ENCODE measurements at places on chromosomes 5 and 9.

GRCh38 chr5:52043543-52043942 is 660.3 kb downstream of the ISL1 start:
- DNase-seq = peak; percentile 98

- DNase-seq = peak; percentile 12
Observed at GRCh38 chr9:14846871-14847311, 63.3 kb downstream of the FREM1 start.

GRCh38 chr9:84668196-84669012 is 1.1 kb upstream of the NTRK2 start:
- DNase-seq = peak; percentile 80

DNA sequence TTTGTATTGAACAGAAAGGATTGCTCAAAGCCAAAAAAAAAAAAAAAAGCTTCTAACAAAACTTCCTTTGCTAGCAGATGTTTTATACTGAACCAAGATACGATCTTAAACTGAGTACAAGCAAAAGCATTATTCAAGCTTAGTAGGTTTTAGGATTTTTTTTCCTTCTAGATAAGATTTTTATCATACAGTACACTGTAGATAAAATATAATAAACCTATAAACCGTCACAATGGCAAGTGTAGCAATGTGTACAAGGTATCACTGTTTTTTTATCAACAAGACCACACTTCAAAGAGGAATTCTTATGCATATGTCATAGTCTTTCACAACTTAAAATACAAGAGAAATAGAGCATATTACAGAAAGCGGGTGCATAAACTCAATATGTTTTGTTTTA is 56.5 kb upstream of the TRPM3 start:
- no peak for DNase-seq

- no peak for DNase-seq
Observed at GRCh38 chr9:113998114-113998513, 80.0 kb downstream of the AMBP start.

DNA sequence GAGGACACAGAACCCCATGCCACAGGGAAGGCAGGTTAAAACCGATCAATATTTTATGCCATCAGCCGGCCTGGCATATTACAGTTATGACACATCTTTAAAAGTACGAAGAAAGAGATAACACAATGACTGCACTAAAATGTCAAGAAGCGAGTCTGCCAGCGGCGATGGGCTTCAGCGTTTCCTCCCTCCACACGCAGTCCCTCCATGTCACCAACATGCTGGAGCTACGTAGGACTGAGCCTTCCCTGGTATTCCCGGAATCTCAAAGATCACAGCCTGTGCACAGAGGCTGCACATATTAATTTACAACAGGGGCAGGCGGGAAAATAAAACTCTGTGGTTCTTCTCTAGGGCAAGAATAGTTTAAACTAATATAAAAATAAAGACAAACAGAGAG is 257.7 kb downstream of the IRX1 start:
- no peak for DNase-seq

- DNase-seq = peak; percentile 9
Observed at GRCh38 chr9:83198371-83198770, 135.4 kb upstream of the RASEF start.

- no peak for DNase-seq
Observed at GRCh38 chr5:125037530-125037929, 291.1 kb upstream of the ZNF608 start.

- DNase-seq = no peak
Observed at GRCh38 chr5:92863666-92864065, 717.4 kb downstream of the NR2F1-AS1 start.

GRCh38 chr5:151128817-151129216 is 28.8 kb downstream of the ANXA6 start:
- no peak for DNase-seq

- DNase-seq = no peak
Observed at GRCh38 chr5:511476-511875, 12.8 kb downstream of the SLC9A3 start.

- no peak for DNase-seq
Observed at GRCh38 chr9:27933210-27934025, 360.1 kb upstream of the C9orf72 start.

- DNase-seq = no peak
Observed at GRCh38 chr5:98807806-98808205, 34.3 kb downstream of the RGMB start.

DNA sequence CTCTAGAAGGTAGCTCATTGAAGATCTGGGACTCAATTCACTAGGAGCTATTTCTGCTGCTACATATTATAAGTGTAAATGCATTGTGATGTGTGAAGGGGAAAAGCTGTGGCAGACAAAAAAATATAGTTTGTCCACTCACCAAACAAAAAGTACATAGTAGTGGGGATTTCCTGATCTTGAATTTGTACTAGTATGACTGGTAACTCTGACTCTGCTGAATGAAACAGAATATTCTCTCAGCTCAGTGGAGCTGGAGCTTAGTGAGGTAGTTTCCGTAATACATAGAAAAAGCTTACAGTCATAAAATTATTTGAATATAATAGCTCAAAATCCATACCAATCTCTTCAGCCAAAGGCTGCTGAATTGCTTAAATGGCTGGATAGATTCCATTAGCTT is 455.6 kb upstream of the CD180 start:
- no peak for DNase-seq

GRCh38 chr5:138945421-138946240 is 70.5 kb upstream of the LRRTM2 start:
- no peak for DNase-seq

- no peak for DNase-seq
Observed at GRCh38 chr9:114099669-114100270, 678 bp upstream of the KIF12 start.

DNA sequence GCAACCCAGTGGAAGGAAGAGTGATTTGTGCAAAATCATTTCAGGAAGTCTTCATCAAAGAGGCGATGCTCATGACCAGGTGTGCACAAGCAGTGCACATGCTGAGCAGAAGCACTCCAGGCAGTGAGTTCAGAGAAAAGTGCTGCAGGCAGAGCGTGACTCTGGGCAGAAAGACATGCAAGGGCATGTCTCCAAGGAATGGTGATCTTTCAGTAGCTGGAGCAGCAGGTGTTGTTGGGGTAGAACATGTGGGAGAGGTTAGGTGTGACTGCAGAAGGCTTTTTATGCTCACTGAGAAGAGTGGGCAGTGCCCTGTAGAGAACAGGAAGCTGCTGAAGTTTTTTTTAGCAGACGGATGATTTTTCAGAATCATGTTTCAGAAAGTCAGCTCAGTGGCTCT is 545.4 kb upstream of the TLE4 start:
- DNase-seq = peak; percentile 50

DNA sequence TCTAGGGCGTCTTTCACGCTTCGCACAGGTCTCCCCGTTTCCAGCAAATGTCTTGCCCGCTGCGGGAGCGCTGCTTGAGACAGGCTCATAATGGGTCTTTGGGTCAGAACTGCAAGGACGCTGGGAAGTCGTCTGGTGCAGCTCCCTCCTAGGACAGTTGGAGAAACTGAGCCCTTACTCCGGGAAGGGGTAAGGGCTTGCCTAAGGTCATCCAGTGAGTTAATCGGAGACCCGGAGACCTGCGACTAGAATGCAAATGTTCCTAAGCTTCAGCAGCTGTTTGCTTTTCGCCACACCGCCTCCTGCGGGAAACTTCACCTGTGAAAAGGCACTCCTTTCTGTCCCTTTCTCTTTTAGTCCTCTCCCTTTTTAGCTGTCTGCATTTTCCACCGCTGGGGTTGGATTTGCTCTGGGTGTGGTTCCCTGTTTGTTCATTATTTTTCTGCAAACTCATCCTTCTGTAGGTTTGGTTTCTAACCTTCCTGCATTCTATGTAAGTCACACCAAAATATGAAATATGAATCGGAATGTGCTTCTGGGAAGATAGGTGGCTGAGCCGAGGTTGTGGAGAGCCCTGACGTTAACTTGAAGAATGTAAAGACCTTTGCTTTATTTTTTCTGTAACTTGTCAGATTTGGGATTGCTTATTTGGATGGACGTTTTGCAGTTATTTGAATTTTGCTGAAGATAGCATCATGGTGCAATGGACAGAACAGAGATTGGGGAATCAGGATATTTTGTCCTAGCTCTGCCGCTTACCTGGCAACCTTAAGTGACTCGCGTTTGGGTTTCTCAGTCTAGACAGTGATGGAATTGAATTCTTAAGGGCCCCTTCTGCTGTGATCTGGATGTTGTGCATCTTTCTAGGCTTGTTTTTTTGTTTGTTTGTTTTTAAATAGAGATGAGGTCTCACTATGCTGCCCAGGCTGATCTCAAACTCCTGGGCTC is 909 bp downstream of the SLC36A1 start:
- DNase-seq = peak; percentile 44

- DNase-seq = no peak
Observed at GRCh38 chr5:93062548-93062947, 518.5 kb downstream of the NR2F1-AS1 start.

DNA sequence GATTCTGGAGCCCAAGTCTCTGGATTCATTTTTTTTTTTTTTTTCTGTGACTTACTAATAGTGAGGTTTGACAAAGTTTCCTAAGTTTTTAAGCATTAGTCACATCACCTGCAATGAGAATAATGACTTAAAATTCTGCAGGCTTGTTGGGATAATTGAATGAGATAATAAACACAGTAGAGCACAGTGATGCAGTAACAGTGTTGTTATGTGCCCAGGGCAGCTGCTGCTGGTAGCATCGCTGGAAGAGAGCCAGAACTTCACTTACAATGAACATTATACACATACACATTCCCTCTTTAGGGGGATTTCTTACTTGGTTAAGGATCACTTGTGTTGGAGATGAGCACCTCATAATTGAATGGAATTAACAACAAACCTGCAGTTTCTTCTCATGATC is 78.9 kb downstream of the ALDH7A1 start:
- DNase-seq = peak; percentile 96

DNA sequence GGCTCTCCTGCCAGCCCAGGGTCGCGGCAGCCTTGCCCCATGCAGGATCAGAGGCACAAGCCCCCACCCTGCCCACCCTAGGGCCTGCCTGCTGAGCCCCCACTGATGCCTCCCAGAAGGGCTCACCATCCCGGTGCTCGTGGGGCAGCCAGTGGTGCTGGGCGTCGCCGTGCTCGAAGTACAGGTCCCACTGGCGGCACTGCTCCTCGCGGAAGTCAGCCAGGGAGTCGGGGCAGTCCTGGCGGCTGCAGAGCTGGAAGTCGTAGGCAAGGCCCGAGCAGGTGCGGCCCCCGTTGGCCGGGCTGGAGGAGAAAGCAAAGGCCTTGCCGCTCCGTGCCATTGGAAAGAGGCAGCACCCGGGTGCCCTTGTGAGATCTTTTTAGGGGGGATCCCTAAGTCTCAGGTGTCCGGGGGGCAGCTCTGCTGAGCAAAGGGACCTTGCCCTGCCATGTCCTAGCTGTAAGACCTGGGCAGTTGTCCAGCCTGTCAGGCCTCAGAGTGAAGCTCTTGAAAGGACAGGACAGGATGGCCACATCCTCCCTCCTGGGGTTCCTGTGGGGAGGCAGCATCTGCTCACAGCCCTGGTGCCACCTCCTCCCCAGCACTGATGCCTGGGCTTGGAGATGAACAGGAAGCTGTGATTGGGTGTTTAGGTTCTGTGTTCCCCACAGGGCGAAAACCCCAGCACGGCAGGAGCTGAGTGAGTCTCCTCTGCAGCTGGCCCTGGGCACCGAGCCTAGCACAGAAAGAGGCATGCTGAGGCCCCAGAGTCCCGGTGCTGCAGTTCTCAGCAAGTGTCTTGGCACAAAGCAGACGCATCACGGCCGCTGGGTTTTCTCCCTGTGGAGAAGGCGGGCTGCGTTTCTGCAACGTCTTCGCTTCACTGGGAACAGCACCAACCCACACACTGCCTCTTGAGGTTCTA is 77.7 kb downstream of the ZNF354C start:
- no peak for DNase-seq

GRCh38 chr9:126631254-126631653 is 17.5 kb downstream of the LMX1B start:
- no peak for DNase-seq

- no peak for DNase-seq
Observed at GRCh38 chr5:14231890-14232289, 88.7 kb downstream of the TRIO start.

- no peak for DNase-seq
Observed at GRCh38 chr9:80951675-80952074, 737.7 kb downstream of the TLE1 start.

DNA sequence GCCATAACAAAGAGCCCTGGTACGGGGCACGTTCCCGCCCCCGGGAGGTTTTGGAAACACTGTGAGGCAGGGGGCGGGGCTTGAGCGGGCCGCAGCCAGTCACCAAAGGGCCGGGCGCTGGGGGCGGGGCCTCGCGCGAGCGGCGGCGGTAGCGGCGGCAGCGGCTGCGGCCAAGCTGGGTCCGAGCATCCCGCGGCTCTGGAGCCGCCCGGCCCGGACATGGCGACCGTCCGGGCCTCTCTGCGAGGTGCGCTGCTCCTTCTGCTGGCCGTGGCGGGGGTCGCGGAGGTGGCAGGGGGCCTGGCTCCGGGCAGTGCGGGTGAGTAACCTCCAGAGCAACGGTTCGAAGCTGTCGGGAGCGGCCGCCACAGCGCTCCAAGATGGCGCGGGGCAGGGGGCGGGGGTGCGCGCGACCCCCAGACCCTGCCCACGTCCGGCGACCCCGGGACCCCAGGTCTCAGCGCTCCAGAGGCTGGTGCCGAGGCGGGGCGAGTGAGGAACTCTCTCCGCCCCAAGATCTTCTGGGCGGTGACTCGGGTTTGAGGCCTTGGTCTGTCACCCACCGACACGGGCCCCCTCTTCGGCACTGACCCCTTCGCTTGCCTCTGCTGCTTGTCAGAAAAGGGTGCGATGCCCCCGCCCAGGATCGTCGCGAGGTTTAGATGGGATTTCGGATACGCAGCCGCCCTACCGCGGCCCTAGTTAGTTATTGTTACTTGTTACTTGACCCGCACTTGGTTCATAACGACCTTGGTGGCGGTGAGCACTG is at the start of gene RECK:
TSS of gene RECK (plus strand) at position 134 of the 769 bp plus-strand sequence. CDS start at position 220, 86 bp downstream.
- peak; percentile 52 for DNase-seq

DNA sequence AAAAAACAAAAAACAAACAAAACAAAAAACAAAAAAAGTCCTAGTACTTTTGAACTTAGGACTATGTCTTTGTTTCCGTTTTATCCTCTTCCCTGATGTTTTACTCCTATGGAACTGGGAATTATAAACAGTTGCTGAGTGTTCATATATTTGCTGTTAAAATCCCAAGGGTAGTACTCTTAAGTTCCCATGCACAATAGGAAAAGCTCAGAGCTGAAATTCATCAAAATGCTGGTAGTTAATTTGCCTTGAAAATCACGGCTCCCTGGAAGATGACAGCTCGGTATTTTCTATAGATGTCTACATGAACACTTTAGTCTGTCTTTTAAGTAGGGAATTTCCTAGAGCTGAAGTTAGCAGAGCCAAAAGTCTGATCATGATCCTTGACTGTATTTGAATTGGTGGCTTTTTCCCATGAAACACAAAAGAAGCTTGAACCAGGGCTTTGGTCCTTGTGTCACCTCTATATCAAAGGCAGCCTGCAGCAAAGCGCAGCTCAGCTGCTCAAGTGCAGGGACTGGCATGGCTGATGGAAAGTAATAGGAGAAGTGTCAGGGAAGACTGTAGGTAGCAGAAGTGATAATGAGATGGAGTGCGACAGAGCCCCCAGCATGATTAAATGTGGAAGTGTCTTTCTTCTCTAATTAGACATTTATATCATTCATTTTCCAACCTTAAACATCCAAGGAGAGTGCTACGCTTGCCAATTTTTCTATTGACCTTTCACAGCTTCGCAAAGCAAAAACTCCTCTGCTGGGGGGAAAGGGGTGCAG is 310.9 kb downstream of the TRIM36 start:
- DNase-seq = no peak
